Activated naive CD8-positive, alpha-beta T cell treated with anti-CD3 and anti-CD28 coated beads, Interleukin-2, amount 10 ng/mL, durations not matched to agents 7 days and 5 days (primary cell): ENCODE measurements at places on chromosomes 2 and 18.

DNA sequence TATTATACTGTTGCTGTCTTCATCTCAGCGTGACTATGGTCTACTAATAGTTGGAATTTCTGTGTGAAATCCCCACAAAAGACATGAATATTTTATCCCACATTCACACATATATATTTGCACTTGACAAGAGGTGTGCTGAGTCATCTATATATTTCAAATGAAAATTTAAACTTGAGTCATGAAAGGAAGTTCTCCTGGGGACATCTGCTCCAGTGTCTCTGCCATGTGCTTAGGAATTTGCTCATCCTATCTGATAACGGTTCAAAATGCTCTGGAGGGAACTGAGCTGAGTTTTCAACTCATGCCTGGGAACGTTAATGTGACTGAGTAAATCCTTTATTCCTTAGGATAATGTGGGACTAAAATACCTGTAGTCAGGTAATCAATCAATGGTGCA lies 326.2 kb upstream of the MEX3C start:
- DNase-seq, result no peak

DNA sequence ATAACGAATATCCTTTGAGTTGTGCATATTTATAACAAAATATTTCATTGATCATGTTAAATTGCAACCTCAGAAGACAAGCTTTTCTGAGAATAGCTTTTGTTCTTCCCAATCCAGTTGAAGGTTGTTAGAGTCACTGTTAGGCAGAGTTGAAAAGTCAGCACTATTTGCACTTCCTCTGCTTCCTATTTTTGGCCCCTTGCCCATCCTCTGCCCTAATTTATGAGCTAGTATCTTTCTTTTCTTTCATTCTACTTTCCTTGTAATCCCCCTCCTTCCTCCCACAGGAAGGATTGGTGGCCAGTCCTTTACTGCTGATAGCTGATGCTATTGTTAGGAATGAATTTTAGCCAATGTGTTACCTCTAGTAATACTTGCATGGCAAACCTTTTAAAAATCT lies 4.9 kb downstream of the RALB start:
- no peak for DNase-seq

- no peak for DNase-seq
Observed at GRCh38 chr2:168698969-168699368, 103.5 kb upstream of the NOSTRIN start.

DNA sequence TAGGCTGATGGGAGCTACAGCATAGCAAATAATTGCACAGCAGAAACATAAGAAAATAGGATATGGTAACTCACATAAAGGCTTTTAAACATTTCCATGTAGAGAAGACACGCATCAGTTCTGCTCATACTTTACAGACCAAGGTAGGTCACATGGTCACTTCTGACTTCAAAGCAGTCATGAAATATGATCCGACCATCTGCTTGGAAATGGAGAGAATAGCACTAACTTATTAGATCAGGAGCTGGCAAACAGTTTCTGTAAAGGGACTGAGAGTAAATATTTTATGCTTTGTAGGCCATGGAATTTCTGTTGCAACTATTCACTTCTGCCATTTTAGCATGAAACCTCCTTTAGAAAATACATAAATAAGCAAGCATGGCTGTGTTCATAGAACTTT lies 936.6 kb upstream of the FANCL start:
- no peak for DNase-seq

- DNase-seq, result no peak
Observed at GRCh38 chr18:31042084-31042405, 497 bp downstream of the DSC3 start.

GRCh38 chr18:67081482-67082211 lies 434.9 kb downstream of the DSEL start:
- no peak for DNase-seq

- no peak for DNase-seq
Observed at GRCh38 chr2:176181551-176181950, 6.9 kb upstream of the HOXD1 start.
